Fibroblast of skin of back (primary cell): ENCODE measurements at places on chromosomes 1 and 21.
A peak's percentile ranks its signal among the peaks of the same experiment; 100 is the strongest.

DNA sequence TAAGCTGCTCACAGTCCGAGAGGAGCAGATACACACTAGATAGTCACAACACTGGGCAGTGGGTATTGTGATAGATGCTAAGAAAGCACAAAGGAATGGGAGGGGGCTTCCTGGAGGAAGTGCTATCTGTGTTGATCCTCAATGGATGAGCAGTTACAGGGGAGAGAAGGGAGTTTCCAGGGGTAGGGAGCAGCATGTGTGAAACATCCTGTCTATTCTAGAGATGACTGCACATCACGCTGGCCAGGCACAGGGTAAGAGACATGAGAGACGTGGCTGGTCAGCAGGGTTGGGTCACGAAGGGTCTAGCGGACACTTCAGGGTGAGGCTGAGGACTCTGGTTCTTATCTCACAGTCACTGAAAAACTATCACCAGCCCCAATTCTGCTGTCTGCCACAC lies 235.2 kb downstream of the TRABD2B start:
- DNase-seq: no peak

DNA sequence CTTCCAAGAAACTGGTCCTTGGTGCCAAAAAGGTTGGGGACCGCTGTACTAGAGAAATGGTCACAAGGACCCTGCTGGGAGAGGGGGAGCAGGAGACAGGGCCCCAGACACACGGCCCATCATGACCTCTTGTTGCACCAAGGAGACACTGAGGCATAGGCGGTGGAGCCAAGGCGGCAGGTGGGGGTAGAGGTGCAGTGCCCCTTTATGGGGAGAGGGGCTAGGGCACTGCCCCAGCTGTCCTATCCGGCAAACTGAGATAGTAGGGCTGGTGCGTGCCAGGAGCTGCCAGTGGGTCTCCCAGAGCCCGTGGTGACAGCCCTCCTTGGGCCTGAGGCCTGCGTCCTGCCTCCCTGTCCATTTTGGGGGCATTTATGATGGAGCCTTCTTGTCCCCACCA lies 20.3 kb downstream of the TNNT2 start:
- no peak for DNase-seq

- DNase-seq: peak; percentile 85
Observed at GRCh38 chr21:33685613-33686197, 43.4 kb downstream of the ITSN1 start.

- DNase-seq: peak; percentile 65
Observed at GRCh38 chr1:112515311-112516009, 6.7 kb downstream of the WNT2B start.

GRCh38 chr1:20139776-20140612 lies 871 bp downstream of the PLA2G2F start:
- DNase-seq: no peak

- no peak for DNase-seq
Observed at GRCh38 chr1:180598333-180598974, 33.4 kb upstream of the XPR1 start.

GRCh38 chr1:71583756-71584155 lies 502.9 kb upstream of the ZRANB2 start:
- DNase-seq: no peak

GRCh38 chr1:43731867-43732531 lies 24.7 kb downstream of the ST3GAL3 start:
- no peak for DNase-seq

GRCh38 chr1:220927442-220927841 lies 48.2 kb downstream of the HLX start:
- no peak for DNase-seq

DNA sequence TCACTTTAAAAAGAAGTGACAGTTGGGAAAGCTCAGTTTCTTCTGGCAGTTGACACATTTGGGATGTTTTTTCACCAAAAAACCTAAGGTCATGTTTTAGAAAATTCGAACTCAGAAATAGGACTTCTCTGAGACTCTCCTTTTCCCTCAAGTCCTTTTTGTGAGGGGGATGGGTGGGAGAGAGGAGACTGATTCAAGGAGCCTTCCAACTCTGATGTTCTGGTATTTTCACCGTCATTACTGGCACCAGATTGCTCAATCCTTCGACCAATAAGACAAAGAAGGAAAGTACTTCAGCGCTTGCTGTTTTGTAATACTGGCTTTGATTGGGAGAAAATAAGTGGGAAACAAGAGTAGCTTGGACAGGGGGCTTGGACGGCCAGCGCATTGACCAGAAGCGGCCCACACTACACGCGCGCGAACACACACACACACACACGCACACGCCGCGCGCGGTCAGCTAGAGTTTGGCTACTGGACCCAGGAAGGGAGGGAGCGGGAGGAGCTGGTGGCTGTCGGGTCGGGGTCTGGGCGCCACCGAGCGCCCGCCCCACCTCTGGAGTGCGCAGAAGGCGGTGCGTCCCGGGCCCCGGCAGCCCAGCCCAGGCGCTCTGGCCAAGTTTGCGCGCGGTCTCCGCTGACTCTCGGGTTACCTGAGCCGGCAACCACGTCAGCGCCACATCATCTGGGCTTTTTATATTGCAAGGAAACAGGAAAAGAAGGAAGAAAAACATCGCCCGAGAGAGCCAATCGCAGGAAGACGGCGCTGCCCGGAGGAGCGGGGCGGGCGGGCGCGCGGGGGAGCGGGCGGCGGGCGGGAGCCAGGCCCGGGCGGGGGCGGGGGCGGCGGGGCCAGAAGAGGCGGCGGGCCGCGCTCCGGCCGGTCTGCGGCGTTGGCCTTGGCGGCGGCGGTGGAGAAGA lies at the start of gene KCNK1:
Gene KCNK1, plus strand, starts transcription at position 855 of the 921 bp plus-strand sequence. Its CDS starts 66 bp downstream, at position 921.
- DNase-seq: peak; percentile 25

- no peak for DNase-seq
Observed at GRCh38 chr21:33133892-33134291, 64.0 kb downstream of the OLIG1 start.

GRCh38 chr1:48608882-48609281 lies 136.9 kb upstream of the SPATA6 start:
- DNase-seq: no peak

DNA sequence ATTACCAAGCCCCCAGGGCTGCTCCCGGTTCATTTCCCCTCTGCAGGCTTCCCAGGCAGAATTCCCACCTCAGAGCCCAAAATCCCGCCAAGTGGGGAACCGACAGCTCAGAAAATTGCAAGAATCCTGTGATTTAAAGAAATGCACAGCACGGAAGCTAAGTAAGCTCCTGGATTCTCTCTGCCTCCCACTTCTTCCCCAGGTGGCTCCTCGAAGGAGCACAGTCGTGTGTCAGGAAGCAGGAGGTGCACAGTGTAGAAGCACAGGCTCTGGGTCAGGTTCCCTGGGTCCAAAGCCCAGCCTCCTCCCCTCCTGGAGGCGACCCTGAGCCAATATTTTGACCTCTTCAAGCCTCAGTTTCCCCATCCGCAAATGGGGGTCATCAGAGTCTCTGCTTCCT lies 74.7 kb downstream of the FBXO2 start:
- no peak for DNase-seq

GRCh38 chr1:167526667-167527383 lies 8.5 kb upstream of the CD247 start:
- no peak for DNase-seq

DNA sequence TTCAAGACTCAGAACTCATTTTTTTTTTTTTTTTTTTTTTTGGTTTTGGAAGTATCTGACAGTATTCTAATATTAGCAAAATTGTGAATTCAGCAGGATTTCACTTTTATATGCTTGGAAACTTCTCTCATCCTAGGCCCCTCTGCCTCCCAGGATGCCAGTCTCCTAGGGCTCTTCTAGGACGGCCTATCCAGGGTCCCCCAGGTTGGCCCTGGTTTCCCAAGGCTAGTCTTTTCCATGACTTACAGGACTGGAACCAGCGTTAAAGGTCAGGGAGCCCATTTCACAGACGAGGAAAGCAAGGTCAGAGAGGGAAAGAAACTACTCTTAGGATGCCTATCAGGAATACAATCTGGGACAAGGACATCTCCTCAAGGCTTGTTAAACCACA lies 412.5 kb downstream of the PTPRU start:
- DNase-seq: no peak

GRCh38 chr1:25649505-25650288 lies 33.1 kb downstream of the MAN1C1 start:
- DNase-seq: no peak

- no peak for DNase-seq
Observed at GRCh38 chr1:109788695-109789521, 25.2 kb upstream of the EPS8L3 start.

DNA sequence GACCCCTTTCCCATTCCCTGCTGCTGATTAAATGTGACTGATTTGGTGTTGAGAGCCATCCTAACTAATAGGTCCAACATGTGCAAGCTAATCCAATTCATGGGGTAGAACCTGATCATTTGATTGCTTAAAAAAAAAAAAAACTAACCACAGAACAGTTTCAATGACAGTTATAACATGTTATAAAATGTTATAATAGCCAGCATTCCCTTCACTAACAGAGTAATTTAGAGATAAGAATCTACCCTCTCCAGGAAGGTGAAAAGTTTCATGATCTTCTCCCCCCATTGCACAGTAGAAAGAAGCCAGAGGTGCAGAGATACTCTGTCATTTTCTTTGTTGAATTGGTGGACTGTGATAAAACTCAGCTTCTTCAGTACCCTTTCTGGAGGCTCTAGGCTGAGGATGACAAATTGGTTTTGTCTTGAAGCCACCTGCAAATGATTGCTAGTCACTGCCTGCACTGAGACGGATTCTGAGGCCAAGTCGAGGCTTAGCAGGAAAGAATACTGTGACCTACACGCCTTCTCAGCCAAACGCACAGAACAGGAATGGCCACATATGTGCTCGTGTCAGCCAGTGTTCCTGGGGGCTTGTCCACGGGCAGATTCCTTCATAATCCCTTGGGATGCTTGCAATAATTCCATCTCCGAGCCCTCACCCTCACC lies 215.7 kb upstream of the IRF2BP2 start:
- no peak for DNase-seq

DNA sequence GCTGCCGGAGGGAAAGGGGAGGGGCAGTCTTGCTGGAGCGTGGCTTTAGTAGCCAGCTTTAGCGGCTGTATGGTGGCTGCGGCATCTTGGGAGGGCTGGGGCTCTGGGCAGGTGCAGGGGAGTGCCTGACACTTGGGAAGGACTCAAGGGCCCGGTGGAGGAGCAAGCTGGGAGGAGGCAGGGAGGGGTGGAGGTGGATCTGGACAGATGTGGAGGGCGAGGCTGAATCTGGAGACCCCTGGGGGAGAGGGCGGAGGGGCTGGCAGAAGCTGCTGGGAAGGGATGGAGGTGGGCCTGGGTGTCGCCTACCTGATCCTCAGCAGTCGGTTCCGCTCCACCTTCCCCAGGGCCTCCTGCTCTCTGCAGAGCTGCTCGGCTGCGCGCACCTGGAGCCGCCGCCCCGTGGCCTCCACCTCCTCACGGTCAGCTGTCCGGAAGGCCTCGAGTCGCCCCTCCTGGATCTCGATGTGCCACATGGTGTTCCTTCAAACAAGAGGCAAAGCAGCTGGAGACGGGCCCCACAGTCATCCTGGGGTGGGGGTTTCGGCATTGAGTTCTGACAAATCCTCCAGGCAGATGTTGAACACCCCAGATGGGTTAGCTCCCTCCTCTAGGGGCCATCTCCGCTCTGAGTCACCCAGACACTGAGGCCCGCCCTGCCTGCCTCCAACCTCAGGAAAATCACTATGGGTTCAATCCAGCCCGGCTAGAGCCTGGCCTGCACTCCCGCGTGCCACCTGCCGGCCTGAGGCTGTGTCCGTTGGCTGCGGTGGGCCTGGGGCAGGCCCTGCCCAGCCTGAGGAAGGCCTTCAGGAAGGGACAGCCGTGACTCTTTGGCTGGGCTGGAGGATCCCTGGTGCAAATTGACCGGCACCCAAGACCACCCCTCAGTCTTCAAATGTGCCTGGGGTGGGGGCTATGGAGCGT lies 29.6 kb downstream of the CFAP74 start:
- DNase-seq: no peak

- no peak for DNase-seq
Observed at GRCh38 chr1:41764656-41765055, 154.1 kb downstream of the HIVEP3 start.

GRCh38 chr1:54415991-54416390 lies 9.8 kb upstream of the SSBP3 start:
- DNase-seq: no peak

GRCh38 chr21:35044770-35045541 lies 4.1 kb downstream of the RUNX1 start:
- no peak for DNase-seq

DNA sequence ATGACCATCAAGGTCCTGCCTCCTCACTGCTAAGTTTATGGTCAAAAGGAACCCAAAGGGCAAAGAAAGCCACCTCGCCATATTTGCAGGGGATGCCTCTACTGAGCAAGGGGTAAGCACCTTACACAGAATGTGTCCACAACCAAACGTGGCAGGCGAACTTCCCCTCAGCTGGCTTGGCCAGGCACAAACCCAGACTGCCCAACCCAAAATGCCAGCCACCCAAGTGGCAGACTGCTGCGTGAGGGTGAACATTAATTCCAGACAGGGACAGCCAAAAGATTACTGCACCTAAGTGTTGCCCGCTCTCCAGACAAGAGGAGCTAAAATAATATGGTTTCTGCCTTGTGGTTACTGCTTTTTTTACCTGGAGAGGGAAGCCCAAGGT lies 16.0 kb downstream of the ZNF697 start:
- DNase-seq: no peak

- no peak for DNase-seq
Observed at GRCh38 chr1:7558921-7559869, 211.9 kb upstream of the VAMP3 start.

DNA sequence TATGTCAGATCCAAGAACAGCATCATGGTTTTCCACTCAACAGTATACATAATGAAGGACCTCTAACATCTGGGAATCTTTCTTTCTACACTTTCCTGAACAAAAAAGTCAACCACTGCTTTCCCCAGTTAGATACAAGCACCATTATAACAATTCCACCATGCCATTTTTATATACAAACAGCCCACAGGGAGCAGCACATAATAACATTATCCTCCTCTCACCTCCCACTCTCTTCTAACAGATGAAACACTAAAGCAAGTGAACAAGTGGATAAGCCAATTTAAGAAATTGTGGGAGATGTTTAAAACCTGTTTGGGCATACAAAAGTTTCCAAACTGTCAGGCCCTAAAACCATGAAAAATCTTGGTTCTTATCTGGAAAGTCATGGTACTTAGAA lies 29.4 kb upstream of the PRRC2C start:
- no peak for DNase-seq

DNA sequence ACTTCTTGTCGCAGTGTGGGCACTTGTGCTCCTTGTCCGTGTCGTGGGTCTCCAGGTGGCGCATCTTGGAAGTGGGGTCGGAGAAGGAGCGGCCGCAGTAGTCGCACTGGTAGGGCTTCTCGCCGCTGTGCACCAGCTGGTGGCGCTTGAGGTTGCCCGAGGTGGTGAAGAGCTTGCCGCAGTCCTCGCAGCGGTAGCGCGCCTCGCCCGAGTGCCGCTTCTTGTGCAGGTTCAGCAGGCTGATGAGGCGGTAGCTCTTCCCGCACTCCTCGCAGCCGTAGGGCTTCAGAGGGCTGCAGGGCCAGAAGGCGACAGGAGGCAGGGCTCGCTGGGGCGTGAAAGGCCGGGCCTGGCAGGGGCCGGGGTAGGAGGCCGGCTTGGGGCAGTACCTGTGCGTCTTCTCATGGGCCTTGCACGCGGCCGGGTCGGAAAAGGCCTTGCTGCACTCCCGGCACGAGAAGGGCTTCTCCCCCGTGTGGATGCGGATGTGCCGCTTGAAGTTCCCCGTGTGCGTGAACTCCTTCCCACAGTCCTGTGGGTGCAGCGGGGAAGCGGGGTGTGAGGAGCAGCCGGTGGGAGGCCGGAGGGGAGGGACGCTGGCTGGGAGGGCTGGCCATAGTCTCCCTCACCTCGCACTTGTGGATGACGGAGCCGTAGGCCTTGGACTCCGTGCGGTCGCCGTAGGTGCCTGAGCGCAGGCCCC lies 31.4 kb downstream of the ZBTB17 start:
- no peak for DNase-seq
